Stimulated activated CD4-positive, alpha-beta T cell treated with anti-CD3 and anti-CD28 coated beads, Interleukin-1b, Interleukin-23, amount 100 ng/mL, for 1 hour (primary cell): ENCODE measurements at places on chromosomes 5 and 9.

GRCh38 chr5:132661231-132662003 is 3.4 kb downstream of the IL13 start:
- DNase-seq = no peak

- DNase-seq = no peak
Observed at GRCh38 chr5:148858547-148858946, 32.1 kb downstream of the ADRB2 start.

DNA sequence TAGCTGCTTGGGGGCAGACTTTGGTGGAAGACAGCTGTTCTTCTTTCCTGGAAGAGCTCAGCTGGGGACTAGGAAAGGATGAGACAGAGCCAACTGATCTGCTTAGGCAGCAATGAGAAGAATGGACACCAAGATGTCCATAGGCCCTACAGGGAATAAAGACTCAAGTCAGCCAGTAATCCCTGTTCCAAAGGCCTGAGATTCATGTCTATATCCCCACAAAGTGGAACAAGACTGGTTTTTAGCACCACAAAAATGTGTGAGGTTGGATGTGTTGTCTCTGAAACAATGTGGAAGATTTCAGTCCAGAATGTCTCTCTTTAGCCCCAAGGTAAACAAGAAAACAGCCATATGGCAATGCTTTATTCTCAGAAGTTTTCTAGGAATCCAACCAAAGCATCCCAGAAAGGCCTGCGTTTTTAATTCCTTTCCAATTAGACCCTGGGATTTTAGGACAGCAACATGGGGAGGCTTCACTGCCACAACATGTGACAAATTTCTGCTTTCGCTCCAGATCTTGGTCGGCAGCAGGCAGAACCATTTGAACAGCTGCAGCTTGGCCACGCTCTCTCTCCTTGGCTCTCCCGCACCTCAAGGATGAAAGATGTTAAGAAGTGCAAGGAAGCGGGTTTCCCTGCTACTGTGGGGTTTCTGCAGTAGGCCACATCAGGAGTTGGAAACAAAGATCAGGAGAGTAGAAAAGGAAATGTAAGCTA is 245.1 kb downstream of the FSTL4 start:
- no peak for DNase-seq

DNA sequence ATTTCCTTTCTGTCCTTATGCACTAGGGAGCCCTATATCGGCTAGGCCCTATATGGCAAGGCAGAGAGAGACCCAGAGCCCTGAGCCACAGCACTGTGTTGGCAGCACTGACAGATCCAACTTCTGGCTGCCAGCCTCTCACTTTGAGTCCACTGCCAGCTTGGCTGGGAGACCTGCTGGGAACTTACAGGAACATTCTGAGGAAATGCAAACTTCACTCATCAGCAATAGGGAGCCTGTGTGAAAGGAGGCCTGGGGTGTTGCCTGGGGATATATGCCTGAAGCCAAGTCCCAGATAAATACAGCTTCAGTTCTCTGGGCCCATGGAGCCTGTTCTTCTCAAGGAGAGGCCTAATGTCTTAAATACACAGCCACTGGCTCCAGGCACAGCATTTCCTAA is 78.0 kb downstream of the ADRB2 start:
- DNase-seq = no peak

GRCh38 chr5:139808481-139809330 is 13.1 kb downstream of the PSD2 start:
- no peak for DNase-seq
